Activated naive CD4-positive, alpha-beta T cell treated with Interleukin-2 at 50 U/mL for 16 hours (primary cell): ENCODE measurements at places on chromosomes 16 and 17.

DNA sequence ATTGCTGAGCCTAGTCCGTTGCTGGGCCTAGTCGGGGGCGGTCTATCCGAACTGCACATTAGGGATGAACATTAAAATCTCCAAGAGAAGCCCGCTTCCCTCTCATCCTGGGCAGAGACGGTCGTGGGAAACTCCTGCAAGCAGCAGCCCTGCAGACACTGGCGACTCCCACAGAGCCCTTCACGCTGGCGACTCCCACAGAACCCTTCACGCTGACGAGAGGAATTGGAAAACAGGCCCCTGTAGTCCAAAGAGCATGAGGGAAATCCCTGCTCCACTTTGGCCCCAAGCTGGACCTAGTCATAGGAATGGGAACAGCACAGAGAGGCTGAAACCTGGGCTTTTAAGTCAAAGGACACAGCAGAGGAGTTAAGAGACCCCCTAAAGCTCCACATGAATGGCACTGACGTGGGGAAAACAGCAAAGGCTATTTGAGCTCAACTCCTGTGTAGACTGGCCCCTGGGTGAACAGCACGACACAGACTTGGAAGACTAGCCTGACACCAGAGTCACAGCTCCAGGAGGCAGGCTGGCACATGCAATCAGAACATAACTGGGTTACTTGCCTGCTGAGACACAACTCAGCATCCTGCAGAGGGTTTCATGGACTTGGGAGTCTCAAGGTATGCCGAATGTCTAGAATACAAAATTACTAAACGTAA is 42.2 kb downstream of the WDR45B start:
- no peak for DNase-seq

GRCh38 chr16:76931186-76931585 is 259.8 kb upstream of the MON1B start:
- DNase-seq: no peak

- DNase-seq: no peak
Observed at GRCh38 chr16:14464192-14464591, 165.9 kb downstream of the PARN start.

DNA sequence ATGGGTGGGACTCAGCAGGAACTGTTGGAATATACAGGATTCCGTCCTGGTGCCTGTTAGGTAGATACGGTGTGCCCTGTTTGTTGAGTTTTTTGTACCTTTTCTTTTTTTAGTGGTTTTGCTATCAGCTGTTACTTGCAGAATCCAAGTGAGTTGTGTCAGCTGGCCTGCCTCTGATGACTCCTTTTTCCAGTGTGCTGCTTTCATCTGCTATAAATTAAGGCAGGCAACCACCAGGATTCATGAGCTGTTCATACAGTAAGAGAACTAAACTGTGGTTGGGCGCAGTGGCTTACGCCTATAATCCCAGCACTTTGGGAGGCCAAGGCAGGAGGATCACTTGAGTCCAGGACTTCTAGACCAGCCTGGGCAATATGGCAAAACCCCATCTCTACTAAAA is 79.9 kb downstream of the WNT3 start:
- no peak for DNase-seq

GRCh38 chr16:70688246-70688742 is 2.4 kb upstream of the MTSS2 start:
- no peak for DNase-seq

- DNase-seq: no peak
Observed at GRCh38 chr17:50532452-50533024, at the start of gene EPN3. Gene EPN3, plus strand, starts transcription at chr17:50532735. Its CDS starts 3,822 bp downstream, at chr17:50536557.

DNA sequence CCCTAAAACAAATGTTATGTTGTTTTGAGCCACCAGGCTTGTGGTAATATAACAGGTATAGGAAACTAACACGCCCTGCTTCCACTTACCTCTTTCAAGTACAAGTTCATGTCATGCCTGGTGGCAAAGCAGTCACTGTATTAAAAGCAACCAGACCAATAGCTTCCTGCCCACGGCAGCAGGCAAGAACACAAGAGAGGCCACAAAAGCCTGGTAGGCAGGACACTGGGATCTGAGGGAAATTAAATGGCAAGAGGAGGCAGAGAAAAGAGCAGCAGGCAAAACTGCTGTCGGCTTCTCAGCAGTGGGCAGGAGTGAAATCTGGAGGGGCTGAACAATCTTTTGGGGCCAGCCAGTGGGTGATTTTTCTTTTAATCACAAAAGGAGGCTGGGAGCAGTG is 2.2 kb downstream of the CYTH1 start:
- DNase-seq: peak; percentile 61

DNA sequence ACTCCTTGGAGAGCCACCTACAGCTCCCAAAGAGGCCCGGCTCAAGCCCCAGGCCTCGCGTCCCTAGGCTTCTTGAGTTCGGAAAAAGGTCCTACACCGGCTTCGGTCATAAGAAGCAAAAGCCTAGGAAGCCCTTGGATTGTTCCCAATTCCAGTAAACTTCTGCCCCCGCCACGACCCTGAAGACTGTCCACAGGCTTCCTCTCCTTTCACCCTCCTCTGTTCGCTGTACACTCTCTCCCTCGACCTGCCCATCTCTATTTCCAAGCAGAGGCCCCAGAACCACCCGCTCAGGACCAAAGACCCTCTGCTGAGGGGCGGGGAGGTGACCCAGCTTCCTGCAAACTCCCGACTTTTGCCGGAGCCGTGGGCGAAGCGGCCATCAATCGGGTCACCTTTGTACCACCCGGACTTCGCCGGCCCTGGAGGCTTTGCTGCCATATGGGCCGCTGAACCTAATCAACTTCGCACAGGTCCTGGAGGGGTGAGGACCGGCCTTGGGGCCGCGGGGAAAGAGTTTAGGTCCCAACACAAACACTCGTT is 2.7 kb downstream of the HOXB2 start:
- DNase-seq: peak; percentile 31

GRCh38 chr17:42547001-42547461 is 5.7 kb upstream of the HSD17B1 start:
- DNase-seq: no peak

DNA sequence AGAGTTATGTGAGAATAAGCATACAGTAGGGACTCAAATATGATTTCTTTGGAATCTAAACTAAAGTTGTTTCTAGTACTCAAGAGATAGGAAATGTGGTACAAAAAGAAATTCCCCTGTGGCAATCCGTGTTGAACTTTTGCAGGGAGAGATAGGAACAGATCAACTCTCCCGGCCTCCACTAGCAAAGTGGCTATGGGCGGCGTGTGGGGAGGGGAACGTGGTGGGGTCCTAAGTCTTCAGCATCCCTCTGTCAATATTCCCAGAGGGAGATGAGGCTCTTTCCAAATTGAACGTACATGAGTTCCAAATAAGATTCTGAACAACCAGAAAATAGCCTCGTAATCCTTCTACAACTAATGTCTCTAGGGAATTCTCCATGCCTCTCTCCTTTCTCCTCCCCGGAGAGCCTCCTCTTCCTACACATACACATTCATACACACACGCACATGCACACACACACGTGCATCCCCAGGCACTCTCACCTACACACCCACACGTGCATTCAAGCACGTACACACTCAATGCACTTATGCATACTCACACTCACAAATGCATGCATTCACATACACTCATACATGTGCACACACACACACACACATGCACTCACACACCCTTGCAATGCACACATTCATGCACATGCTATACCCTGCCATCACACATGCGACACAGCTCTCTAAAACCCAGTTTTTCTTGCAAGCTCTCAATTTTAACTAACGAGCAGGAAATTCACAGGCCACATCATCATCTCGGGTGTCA is 244.8 kb downstream of the MAF start:
- DNase-seq: no peak

GRCh38 chr17:71127416-71127815 is 958.1 kb downstream of the KCNJ2 start:
- no peak for DNase-seq

- peak; percentile 14 for DNase-seq
Observed at GRCh38 chr16:20675488-20676267, 21.8 kb downstream of the ACSM1 start.

GRCh38 chr17:7587420-7588151 is 2.3 kb downstream of the SOX15 start:
- DNase-seq: no peak

DNA sequence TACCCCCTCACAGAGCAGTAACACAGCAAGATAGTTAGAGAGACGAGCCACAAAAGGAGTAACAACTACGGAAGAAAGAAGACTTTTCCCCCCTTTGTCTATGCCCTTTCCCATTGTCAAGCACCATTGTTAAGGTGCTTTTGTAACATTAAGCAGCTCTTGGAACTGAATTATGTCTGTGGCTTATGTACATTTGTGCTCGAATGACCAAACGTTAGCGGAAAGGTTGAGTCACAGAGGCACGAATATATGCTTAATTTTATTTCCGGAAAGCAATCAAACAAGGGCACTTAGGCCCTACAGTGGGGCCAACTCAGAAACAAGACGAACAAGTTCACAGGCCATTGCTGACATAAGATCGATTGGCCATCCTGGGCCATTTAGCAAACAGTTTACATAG is 109.5 kb downstream of the ANKFN1 start:
- no peak for DNase-seq

DNA sequence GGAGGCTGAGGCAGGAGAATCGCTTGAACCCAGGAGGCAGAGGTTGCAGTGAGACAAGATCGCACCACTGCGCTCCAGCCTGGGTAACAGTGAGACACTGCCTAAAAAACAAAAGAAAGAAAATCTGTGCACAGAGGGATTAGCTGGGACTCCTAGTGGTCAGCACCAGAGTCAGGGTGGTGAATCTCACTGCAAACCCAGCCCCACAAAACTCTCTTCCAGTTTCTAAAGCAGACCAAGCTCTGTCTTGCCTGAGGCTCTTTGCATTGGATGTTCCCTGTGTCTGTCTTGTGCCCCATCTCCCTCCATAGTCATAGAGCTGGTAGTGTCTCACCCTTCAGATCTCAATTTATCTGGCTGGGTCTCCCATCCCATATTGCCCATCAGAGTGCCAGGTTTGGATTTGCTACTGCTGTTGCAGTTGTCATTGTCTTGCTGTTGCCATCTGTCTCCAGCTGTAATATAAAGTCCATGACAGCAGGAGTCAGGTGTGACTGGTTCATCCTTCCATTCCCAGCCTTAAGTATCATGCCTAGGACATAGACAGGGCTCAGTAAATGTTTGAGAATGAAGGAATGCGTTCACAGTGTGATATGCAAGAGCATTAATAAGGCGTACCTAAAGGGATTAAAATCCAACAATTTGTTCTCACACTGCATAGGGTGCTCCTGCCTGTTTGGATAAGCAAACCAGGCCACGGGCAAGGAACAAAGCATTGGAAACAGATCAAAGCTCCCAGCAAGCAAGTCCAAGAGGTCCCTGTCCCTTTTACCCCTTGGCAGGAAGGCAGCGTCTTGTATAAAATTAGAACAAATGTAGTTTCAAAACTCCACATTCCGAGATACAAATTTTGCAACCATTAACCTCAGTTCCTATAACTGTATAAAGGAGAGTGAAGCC is 614.6 kb upstream of the CDH5 start:
- DNase-seq: no peak

DNA sequence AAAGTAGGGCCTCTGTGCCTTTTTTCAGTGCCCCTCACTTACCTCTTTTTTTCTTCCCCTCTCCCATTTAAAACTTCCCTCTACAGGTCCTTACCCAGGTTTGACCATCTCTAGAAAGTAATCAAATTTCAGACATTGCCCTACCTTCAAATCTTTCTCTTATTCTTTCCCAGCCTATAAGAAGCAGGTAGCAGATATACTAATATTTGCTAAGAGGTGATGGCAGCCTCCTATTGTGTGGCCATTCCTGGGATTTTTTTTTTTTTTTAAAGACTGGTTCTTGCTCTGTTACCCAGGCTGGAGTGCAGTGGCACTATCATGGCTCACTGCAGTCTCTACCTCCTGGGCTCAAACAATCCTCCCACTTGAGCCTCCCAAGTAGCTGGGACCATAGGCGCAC is 111.1 kb upstream of the HAS3 start:
- no peak for DNase-seq

- DNase-seq: no peak
Observed at GRCh38 chr17:57051886-57052361, 33.1 kb upstream of the AKAP1 start.

GRCh38 chr16:67694611-67695010 is 24.5 kb downstream of the GFOD2 start:
- no peak for DNase-seq

DNA sequence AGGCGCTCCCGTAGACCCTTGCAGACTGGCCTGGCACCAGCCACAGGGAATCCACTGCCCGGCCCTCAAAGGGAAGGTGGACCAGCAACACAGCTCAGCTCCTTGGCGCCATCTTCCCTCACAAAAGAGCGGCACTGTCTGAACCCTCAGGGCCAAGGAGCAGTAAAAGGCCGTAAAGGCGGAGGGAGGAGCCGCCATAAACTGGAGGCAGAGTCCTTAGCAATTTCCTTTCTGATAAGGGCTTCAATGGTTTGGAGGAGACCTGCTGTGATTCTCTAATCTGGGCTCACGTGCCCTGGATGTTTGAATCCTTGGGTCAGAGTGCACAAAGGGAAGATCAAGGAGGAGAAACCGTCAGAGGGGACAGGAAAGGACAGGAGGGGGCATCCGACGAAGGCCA is 15.5 kb upstream of the AXIN2 start:
- DNase-seq: no peak

GRCh38 chr17:63282455-63282854 is 163.7 kb downstream of the CYB561 start:
- no peak for DNase-seq

GRCh38 chr17:34578656-34579016 is 746 bp upstream of the TMEM132E start:
- no peak for DNase-seq

DNA sequence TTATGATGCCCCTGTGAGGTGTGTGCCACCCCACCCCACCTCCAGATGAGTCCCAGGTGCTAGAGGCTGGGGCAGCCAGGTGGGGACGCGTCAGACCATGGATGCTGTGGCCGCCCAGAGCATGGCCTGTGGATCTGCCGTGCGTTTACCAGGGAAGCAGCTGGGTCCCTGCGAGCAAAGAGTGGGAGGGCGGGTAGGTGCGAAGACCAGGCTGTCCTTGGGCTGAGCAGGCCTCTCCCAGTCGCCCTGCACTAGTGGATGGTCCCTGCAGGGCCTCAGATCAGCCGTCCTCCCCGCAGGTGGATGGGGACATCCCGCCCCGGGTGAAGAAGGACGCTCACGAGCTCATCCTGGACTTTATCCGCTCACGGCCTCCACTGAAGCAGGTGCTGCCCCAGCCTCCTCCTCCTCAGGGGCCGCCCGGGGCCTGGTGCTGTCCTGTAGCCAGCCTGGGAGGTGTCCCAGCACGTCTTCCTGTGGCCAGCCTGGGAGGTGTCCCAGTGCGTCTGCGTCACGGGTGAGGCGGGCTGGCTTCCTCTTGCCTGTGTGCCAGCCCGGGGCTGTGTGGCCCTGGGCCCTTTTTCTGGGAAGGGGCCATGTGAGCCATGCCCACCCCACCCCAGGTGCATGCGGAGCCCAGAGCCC is 18.0 kb upstream of the TCF25 start:
- DNase-seq: no peak

GRCh38 chr16:76784530-76784929 is 406.5 kb upstream of the MON1B start:
- DNase-seq: no peak
